Activated CD4-positive, alpha-beta T cell treated with anti-CD3 and anti-CD28 coated beads, Interleukin-2, Interleukin-6, amounts not matched to agents 100 ng/mL and 50 ng/mL, durations not matched to agents 16 hours and 8 hours (primary cell): ENCODE measurements at places on chromosomes 3 and 15.

DNA sequence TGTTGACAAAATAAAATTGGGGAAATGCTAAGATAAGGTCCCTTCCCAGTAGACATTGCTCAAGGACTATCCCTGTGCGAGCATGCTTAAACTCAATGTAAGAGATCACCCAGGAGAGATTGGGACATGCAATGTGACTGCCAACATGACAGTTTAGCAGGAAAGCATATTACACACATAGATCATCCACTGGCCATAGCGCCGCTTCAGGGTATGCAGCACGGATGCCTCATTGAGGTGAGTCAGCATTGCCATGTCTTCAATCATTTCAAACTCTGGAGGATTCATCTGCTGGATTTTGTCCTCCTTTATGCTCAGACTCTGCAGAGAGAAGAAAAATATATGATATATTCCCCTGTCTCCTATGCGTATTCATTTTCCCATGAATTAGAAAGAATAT lies 8.9 kb downstream of the MYH15 start:
- no peak for DNase-seq

DNA sequence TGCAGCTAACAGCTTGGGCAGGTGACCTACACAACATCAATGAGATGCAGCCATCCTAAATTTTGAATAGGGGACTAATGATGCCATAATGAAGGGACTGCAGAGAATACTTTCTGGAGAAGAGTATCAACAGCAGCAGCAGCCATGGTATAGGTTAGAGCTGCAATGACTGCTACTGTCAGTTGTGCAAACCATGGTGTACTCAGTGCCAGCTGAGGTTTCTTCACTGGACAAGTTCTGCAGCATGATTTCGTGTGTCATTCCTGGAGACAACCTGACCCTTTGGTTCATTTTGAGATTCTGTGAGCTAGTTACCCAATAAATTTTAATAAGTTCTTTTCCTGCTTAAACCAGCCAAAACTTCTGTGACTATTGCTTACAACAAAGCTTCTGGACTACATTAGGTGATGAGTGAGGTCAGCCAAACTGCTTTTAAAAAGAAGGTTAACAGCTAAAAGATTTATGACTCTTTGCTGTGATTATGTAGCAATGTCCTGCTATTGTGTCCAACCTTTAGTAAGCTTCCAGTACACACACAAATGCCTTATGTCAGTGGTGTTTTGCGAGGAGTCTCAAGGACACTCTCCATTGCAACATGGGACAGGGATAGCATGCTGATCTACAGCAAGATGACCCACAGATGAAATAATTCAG lies 4.8 kb upstream of the DAZL start:
- DNase-seq: no peak

GRCh38 chr3:184314700-184315542 lies 515 bp downstream of the EIF4G1 start:
- peak; percentile 70 for DNase-seq

DNA sequence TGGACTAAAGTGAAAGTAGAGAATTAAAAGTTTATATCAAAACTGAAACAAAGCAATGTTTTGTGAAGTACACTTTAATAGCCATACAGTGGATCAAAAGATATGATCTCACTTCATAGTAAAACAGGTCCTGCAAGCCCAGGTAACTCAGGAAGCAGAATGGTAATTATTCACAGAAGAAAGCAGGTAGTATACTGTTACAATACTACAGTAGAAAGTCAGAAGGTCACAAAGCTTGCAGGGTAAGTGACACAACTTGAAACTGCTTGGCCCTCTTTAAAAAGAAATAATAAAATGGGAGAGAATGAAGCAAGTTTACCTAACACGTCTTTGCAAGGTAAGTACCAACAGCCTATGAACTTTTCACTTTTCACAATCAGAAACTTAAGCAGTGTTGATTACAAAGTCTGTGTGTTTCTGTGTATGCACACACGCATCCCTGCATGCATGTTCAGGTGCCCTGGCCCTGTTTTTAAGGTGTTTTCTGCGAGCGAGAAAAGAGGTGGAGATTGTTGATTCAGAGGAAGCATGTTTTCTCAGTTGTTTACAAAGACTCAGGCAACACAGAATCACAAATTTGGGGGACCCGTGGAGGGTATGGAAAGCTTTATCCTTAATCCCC lies at the start of gene NAALADL2:
Gene NAALADL2, plus strand, starts transcription at position 221 of the 622 bp plus-strand sequence.
- DNase-seq: no peak

DNA sequence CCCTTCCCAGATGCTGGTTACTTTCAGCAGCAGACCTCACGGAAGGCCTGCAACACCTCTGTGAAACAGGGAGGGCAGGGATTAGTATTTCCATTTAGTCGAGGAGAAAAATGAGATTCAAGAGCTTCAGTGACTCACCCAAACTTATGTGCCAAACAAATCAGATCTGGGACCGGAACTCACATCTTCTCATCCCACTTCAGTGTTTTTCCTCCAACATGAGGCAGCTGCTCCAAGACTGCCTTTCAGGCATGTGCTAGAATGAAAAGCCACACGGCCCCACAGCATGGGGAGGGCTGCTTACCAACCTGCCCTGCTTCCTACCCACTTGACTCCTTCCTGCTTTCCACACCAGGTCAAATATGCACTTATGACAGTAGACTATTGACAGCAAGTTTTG lies 129.4 kb upstream of the SLC24A5 start:
- DNase-seq: no peak

DNA sequence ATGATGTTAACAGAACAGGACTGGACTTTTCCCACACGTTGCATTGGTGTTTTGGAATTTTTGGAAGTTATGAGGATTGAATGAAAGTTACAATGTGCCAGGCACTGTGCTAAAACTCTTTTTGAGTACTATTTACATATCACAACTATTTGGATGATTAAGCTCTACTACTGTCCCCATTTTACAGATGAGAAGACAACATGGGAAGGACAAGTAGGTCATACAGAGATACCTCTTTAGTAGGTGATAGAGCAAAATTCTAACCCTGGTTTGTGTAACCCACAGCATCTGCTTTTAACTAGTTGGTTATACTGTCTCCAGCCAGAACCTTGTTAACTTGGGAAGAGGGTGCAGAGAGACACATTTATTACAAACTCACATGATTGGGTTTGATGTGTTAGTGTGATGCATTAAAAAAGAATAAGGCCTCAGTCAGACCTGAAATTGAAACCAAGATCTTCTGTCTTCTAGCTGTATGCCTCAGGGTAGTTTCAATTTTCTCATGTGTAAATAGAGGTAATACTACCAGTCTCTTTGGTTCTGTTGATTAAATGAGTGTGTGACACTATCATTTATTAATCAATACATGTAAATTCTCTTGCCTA lies 1.4 kb downstream of the NDUFB4 start:
- peak; percentile 36 for DNase-seq

DNA sequence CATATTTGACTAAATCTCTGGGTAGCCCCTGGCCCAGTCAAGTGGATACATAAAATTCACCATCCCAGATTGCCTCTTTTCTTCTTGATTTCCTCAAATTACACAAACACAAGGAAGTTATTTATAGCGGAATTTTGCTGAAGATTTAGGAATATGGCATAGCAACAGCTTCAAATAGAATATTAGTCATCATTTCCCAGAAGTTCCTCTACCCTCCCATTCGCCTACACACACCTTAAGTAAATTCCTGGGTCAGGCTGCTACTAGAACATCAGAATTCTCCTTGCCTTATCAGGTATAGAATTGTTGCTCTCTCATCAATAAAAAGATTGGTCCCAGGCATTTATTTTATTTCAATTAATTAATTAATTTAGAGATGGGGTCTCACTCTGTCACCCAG lies 31.6 kb downstream of the MESD start:
- no peak for DNase-seq

DNA sequence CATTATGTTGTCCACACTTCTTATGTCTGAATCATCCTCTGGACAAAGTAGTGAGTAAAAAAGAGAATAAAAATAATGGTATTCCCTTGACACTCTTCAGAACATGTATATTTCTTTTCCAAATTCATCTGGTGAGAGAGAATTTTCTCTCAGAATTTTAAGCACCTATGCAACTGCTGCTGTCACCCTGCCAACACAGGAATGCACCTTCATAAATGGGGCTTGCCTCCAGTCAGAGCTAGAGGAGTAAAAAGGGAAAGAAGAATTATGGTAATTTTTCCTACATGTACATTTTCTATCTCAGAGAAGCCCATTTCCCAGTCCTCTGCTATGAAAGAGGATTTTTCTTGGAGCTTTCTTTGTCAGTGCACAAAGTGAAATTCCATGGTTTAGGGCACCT lies 92.2 kb upstream of the ALCAM start:
- DNase-seq: no peak

- no peak for DNase-seq
These were observed 1.3 kb downstream of the FRMD5 start for GRCh38 chr15:44193651-44194322.

DNA sequence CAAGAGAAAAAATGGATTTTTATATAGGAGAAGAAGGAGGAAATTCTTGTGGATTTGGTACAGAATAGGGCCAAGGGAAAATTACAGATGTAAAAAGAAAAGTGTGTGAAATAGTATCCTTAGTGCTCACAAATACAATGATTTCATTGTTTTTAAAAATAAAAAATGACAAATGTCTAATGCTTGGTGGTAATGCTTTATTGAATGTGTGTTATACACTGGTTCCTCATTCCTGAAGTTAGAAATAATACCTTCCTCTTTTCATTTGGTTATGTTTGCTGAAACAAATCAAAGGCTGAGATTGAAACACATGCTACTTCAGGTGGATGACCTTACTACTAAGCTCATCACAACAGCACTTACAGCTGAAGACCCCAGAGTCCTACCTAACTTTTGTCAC lies 37.7 kb upstream of the CCR2 start:
- DNase-seq: no peak

- DNase-seq: no peak
These were observed 398.1 kb downstream of the NSUN3 start for GRCh38 chr3:94460931-94461330.

DNA sequence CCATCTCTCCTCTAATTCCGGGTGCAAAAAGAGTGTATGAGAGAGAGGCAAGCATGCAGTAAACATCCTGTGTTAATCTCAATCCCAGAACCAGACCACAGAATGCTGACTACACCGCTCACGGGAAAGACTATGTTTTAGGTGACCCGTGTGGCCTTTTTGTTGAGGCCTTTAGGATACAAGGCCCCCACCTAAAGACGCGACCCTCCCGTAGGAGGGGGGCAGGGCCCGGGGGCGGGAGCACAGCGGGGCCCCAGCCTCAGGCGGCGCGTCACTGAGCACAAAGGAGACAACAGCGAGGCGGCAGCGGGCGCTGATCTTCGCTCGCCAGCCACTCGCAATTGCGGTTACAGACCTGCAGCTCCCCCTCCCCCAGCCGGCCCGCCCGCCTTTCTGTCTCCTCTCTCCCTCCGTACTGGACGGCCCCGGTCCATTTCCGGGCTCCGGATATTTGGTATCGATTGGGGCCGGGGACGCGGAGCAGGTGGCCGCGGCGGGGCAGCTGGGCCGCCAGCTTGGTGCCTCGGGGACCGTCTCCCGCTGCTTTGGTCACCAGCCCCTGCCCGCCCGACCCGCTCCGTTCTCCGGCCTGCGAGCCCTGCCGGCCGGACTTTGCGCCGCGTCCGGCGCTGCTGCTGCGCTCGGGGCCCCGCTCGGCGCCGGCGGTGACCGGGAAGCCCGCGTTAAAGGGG lies at the start of gene CCDC50:
Gene CCDC50, plus strand, starts transcription at position 433 of the 692 bp plus-strand sequence. CDS start 281 bp downstream, outside the sequence.
- DNase-seq: peak; percentile 64

DNA sequence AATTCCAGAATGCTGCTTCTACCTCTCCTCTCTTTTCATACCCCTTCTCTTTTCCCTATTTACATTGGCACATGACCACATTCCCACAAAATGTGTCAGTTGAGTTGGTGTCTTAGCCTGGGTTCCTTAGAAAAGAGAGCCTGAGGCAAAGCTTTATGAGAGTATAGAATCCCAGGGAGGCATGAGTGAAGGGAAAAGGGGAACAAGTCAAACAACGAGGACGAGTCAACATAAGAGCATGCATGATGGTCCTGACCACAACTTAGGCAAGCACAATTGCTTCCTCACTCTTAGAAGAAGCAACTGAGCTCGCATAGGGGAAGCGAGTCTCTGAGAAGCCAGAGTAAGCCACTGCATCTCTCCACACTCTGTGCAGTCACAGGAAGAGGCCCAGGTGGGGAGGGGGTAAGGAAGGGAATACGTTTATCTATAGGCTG lies 15.4 kb upstream of the ZNF774 start:
- no peak for DNase-seq

DNA sequence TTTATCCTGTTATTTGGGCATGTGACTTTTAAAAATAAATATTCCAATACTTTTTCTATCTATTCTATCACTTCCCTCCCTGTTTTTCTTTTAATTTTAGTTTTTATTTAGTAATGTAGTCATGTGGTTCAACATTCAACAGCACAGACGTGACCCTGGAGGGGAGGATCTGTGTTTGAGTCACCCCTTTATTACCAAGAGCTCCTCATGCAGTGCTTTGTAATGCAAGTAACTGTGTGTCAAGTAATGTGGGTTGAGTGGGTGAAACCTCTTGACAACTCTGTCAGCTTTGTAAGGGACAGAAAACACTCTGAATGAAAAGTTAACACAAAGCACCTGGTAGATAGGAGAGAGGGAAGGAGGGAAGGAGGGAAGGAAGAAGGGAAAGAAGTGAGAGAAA lies 89.7 kb upstream of the FGF12 start:
- peak; percentile 65 for DNase-seq

DNA sequence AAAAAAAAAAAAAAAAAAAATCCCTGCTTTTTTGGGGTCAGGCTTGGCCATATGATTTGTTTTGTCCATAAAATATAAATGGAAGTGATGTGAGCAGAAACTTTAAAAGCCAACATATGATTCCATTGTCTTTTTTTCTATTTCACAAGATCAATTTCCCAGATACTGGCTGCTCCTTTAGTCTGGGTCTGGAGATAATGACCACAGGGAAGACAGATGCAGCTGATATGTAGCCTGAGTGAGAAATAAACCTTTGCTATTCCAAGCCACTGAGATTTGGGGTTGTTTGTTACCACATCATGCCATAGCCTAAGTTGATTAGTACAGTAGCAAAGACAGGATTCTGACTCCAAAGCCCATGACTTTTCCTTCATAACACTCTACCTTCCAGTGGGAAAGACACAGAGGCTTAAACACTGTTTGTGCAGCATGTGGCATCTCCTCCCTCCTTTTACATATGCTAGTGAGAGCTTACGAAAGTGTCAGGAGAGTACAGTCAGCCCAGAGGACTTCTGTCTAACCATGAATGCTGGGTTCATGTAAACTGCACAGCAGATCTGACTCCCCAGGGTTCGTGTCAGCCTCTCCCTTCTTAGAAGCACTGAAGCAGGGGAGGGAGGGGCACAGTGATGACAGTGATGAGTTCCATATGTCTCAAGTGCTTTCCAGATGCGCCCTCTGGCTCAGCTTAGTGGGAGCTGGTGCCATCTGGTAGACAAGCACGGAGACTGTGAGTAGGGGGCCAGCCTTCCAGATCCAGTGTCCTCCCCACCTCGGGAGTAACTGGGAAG lies 36.7 kb upstream of the SLC7A14 start:
- DNase-seq: no peak

- no peak for DNase-seq
These were observed 340.8 kb upstream of the CTDSPL start for GRCh38 chr3:37520907-37521341.

- DNase-seq: no peak
These were observed 420.5 kb downstream of the GABRB3 start for GRCh38 chr15:26352406-26352805.
